Hepatic stellate cell (primary cell): ENCODE measurements at places on chromosomes 3 and 15.

GRCh38 chr3:30012941-30013543, 593.4 kb upstream of the TGFBR2 start:
- peak; percentile 26 for DNase-seq

DNA sequence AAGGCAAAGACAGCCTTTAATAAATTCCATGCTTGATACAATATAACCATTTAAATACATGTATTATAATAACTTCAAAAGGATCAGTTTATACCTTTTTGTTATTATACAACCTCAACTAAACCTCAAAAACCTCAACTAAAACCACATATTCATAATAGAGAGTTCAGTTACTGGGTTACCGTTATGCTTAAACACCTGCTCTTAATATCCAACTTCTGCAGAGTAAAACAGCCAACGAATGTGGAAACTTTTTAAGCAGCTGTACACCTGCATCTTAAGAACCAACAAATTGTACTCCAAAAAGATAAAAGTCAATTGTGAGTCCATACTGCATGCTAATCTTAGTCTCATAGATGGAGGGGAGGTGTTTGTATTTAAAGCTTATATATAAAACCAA, 53.5 kb downstream of the TFDP2 start:
- no peak for DNase-seq

GRCh38 chr15:71443538-71443937, 328.3 kb downstream of the THSD4 start:
- DNase-seq = no peak

DNA sequence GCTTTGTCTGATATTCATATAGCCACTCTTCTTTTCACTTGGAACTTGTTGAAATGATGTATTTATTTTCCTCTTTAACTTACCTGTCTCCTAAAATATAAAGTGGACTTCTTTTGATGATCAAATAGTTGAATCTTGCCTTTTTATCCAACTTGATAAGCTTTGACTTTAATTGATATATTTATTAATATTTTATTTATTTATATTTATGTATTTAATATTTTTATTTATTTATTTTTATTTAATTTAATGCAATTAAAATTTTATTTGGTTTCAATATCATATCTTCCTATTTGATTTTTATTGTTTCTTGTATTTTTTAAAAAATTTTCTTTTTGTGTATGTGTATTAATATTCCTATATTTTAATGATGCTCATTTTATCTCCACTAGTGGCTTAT, 555.1 kb upstream of the EPHA6 start:
- no peak for DNase-seq

DNA sequence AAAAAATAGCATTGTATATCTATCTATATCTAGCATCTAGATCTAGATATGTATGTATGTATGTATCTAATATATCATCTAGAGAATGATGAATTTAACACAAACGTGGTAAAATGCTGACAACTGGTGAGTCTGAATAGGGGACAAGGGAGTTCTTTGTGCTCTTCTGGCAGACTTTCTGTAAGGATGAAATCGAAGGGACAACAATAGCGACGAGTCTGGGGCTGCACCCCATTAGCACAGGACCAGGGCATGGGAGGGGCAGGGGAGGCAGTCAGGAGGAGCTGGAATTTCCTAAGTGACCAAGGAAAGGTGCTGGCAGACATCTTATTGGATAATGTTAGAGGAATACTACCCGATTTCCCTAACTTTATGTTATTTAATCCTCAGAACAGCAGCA, 7.9 kb downstream of the CCR1 start:
- no peak for DNase-seq

DNA sequence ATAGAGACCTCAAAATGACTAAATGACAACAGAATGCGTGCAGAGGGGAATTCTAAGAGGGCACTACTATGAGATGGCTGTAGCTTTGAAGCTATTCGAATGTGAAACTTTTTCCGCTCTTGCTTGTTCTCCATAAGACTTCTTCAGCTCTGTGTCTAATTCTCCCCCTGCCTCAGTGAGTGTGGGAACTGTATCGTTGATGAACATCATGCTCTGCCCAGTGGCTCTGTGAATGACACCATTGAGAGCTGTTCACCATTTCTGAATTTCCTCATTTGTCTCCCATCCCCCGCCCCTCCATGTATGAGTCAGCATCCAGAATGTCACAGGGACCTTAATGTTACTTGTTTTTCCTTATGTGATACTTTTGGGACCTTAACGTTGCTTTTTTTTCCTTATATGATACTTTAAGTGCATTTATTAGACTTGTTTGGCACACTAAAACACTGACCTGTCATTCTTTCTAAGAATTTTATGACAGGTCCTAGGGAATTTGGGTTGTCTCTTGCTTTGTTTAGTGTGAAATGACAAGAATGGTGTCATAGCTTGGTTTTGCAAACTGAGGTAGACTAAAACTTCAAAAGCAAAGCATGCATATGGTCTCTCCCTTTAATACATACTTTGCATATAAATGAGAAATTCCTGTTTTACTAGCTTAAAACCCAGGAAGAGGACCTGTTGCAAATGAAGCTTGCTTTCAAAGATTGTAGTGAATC, 99.6 kb downstream of the FNDC3B start:
- no peak for DNase-seq

DNA sequence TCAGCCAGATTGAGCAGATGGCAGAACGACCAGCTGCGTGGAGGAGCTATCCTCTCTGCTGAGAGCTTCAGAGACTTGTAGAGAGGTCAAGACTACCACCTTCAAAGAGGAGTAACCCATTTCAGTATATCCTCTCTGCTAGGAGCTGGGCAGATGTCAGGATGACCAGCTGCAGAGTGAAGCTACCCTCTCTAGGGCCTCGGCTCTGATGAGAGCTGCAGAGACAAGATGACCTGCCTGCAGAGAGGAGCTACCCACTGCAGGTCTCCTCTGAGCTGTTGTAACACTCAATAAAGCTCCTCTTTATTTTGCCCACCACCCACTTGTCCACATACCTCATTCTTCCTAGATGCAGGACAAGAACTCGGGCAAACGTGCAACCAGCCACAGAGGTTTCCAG, 1522.7 kb downstream of the OTOL1 start:
- DNase-seq = no peak
